ENCODE measurements at places on chromosomes 4 and X.

DNA sequence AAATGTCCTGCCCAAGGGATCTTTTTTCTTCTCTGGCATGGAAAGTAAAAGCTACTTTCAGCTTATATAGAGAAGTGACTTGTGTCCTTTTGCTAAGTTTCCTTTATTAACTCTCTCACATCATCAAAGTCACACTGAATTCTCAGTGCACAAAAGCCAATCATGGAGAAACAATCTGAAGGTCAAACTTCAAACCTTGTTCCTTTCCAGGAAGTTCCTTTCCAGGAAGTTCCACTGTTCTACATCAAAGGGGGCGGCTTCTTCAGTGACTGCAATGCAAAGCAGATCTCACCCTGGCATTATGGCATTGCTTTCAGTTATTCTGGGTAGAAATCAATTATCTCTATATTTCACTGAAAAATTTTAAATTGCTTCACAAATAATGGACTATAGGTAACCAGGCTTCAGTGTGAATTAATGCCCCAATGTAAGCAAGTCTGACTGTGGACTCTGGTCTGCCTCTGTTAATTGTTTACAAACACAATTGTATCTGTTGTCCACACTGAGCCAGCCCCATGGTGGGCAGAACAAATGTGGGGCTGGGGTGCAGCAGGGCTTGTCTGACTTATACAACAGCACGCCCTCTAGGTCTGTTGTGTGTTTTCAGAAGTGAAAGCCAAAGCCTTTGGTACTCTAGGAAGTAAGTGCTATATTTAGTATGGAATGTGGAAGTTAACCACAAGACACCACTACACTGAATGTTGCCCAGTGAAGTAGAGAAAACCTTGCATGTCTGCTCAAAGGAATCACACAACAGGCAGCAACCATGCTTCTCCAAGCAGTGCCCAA is 98.8 kb downstream of the CDS1 start:
- DNase-seq = no peak

DNA sequence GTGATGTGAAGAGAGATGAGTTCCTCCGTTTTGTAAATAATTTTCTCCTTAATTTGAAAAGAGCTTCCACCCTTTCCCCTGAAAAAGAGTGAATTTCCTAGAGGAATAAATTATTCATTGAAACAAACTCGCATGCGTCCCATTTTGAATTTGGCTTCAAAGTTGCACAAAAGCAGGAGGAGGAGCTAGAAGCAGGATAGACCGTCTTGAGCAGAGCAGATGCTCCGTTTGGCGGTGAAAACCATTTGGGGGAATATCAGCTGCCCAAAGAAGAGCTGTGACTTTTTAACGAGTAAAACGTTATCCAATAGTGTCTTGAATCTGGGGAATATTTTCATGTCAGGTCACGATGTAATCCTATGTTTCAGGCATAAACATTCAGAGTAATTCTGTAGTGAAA is 42.0 kb downstream of the FAM149A start:
- DNase-seq = no peak

GRCh38 chrX:70878902-70879301 is 29.6 kb downstream of the TEX11 start:
- no peak for DNase-seq

GRCh38 chr4:123603165-123603564 is 206.6 kb downstream of the SPRY1 start:
- no peak for DNase-seq

GRCh38 chrX:76184276-76184675 is 11.4 kb downstream of the PBDC1 start:
- DNase-seq = no peak

DNA sequence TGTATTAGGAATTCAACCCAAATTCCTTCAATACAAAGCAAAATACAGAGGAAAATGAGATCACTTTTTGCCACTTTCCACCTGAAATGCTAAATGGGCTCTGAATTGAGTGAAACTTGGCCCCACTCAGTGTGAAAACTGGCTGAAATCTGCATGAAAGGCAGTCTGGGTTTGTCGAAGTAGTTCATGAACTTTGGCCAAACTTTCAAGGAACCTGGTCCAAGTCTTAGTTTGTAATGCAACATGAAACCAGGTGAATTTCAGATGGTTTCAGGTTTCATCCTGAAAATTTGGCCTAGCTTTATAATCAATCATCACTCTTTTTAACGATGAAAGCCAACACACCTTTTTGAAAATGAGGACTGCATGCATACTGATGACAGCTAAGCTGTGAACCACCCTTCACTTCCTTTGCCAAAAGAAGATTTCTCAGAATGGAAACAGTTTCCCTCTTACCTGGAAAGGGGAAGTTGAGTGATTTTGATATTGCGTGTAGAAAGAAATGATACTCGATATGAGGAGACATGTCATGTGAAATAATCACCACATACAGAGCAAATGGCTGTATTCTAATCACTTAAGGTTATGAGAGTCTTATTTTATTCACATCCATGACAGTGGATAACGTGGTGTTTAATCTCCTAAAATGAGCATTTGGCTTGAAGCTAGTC is 209.9 kb upstream of the ETNPPL start:
- no peak for DNase-seq

DNA sequence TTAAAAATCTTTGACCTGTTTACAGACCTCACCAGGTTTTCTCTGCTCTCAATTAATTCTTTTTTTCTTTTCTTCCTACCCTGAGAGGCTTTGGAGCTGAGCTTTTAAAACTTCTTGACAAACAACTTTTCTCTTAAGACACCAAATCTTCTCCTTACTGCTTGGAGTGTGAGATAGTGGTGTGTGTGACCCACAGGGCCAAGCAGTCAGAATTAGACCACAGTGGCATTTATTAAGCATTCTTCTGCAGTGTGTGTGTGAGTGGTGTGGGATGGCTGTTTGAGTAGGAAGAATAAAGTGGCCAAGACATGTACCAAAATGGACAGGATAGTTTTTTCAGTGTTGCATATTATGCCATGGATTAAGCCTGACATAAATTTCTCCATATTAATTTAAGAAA is 665.1 kb downstream of the RAPGEF2 start:
- DNase-seq = no peak
